NCI-H1436 treated with DMSO at 0.1 percent for 48 hours (cell line): ENCODE measurements at places on chromosomes 12 and 14.

DNA sequence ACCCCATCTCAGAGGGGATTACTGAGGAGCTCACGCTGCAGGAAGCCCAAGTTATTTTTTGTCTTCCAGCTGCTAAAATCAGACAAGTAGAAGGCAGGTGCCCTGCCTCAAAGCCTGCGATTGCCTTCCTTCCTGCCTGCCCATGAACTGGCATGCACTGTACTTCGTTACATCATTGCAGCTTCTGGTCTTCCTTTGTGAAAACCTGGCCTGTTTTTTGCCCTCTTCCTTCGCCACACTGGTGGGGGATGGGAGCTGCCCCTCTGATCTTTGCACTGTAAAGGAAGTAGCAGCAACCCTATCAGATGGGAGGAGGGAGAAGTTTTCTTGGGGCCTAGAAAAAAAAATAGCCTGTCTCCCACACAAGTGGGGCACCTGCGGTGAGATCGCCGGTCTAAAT is 1098.7 kb downstream of the BCL11B start:
- no peak for DNase-seq

DNA sequence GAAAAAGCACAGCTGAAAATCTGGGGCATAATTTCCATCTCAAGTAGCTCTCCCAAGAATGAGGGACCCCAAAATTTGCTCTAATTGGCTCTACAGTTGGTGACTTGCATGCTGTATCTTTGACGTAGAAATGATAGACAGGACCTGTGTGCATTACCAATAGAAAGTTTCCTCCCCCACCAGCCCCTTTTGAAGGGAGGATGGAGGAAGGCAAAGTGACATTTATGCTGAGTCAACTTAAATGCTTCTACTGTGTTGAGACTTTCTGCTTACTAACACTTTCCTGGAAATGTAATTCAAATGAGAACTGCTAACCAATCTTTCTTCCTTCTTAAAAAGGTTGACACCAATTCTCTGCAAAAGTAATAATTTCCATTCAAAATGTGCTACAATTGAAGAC is 31.9 kb downstream of the TSPAN8 start:
- DNase-seq: no peak

- DNase-seq: peak; percentile 13
Measured at GRCh38 chr14:60862283-60862682, 118.6 kb downstream of the TRMT5 start.

DNA sequence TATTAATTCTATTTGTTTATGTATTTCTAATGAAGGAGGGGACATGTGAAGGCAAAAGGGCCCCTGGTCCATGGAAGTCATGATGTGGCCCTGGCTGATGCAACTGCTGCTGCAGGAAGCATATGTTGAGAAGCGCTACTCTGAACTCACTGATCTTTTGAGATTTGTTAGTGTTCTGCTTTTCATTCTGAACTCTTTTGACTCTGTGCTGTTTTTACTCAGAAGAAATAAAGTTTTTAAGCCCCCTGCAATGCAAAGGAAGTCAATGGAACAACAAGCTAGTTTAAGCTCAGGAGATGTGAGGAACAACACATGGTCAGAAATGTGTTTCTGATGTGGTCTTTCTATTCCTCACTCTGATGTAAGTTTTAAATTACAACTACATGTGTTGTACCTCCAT is 88.9 kb upstream of the BTG1 start:
- DNase-seq: no peak

DNA sequence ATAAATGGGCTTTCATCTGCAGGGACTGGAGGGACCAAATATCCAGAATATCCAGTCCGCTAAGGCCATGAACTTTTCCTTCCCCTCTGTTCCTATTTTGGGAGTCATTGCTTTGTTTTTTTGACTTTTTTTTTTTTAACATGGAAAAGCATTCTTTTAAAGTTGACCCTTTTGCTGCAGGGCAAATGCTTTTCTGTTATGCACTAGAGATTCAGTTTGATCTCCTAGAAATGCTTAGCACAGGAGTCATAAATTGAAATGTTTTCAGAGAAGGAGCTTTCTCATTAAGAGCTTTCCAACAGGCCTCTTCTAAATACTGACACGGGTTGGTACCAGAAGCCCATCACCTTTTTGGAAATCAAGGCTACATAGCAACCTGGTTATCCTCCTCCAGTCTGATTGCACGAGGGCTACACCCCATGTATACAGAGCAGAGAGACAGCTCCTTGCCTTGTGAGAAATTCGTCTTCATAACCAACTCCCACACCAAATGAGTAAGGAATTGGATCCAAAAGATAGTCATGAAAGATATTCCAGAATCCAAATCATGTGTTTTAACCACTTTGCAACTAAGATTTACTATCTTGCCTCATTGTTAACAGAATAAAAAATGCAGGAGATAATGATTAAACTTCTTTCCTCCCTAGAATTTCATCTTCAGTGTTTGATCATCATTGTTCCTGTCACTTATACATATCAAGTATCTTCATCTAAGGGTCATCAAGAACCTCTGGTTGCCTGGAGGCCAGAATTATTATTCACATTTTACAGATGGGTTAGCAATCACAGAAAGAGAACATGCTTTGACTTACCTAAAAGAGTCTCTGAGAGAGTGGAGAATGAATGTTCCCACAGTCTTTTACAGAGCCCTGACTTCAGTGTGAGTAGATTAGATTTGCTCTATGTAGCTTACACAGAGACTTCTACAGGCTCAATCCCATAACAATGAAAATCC is 389.4 kb downstream of the ZFP36L1 start:
- DNase-seq: no peak

DNA sequence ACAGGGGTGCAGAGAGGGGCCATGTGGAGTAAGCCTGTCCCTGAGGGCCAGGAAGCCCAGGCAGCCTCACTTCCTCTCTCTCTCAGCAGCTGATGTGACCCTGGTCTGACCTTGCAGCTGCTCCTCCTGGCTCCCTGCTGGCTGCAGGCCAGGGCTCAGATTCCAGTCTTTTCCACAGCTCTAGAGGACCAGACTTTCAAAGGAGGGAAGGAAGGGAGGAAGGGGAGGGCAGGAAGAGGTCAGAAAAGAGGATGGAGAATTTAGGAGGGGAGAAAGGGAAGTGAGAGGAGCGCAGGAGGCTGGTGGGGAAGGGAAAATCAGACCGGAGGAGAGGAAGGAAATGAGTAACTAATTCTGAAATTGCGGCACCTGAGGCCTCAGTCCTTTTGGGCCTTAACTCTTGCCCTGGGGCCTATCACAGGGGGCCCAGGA is 40.9 kb upstream of the VASH1 start:
- no peak for DNase-seq

DNA sequence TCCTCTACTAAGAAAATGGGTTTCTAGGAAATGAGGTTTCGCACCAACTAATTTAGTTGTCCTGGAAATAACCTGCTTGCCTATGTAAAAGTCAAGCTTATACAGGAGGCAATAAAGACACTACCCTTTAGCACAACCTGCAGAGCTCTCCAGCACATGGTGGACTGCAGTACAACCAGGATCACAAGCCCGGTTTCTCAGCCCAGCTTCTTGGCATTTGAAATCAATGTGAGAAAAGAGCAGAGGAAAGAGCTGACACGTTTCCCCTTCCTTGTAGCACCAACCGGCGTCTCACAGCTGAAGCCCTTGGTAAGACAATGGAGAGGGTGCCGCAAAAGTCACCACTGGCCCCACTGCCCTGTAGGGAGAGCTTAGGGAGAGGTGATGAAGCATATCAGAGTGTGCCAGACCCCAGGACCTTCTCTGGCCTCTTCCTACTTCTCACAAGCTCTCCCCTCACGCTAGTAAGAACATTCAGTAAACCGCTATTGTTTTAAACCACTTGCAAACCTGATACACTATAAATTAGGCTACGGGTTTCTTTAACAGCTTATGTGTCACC is 8.6 kb downstream of the SPTLC2 start:
- DNase-seq: no peak

- no peak for DNase-seq
Measured at GRCh38 chr12:112182499-112182898, 57.1 kb downstream of the TRAFD1 start.

DNA sequence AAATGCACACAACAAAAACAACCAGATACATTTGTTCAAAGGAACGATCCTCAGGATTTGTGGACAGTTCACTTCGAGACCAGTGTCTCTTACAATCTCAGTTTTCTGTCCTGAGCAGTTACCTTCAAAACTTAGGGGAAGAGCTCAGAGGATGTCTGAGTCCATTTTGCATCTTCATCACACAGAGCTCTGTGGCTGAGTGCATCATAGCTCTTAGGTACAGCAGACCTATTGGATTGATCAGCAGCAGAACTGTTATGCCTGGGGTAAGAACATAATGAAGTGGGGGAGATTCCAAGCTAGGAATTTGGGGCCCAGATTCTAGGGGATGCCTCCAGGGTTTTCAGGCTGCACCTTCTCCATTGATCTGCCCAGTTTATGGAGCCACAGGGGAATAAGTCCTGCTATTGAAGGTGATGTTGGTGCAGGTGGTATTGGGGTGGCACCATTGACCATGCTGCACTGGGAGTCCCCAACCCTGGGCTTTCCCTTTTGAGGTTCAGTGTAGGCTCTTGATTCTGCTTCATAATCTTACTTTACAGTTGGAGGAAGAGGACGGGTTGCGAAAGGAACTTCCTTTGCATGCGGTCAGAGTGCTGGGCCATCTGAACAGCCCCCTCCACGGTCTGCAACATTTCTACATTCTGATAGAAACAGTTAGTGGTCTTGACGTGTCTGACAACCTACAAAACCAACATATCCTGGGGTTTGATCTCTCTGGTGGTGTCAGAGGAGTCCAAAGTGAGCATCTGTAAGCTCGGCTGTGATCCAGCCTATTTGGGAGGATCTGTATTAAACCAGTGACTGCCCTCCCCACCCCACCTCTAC is 112.8 kb downstream of the CHST11 start:
- no peak for DNase-seq

DNA sequence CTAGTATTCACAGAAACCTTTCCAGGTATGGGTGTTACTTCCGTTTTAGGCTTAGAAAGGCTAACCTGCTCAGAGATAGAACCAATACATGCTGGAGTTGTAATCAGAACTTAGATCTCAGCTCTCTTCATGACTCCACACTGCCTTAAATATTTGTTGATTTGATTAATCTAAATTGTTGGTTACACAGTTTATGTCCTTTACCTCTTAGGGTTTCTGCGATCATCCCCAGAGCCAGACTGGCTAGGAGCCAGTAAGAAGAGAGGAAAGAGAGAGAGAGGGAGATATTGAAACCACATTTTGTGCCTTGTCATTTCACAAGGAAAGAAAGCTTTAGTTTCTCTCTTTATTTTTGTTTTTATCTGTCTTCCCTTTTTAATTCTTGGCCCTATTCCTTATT is 16.8 kb upstream of the MGP start:
- no peak for DNase-seq

DNA sequence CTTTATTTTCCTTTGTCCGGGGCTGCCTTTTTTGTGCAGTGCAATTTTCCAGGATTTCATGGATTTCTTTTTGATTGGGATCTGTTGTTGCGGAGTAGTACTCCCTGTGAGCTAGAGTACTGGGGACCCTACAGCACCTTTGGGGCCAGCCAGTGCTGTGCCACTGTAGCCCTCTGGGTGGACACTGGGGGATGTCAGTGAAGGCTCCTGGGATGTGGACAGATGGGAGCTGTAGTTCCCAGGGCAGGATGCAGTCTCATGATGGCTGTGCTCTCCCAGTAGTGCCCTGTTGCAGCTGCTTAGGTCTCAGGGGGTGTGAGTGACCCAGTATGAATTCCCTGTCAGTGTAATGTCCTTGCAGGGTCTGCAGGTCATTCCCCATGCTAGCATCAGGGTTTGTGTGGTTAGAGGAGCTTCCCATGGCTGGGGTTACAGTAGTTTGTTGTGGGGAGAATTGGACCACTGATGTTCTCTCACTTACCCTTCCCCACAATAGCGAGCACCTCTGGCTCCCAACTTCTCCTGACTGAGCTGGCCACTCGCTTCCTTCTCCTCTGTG is 72.2 kb downstream of the BRMS1L start:
- DNase-seq: no peak

- no peak for DNase-seq
Measured at GRCh38 chr14:55691659-55692058, 111.7 kb downstream of the KTN1 start.

- no peak for DNase-seq
Measured at GRCh38 chr12:24081606-24082005, 132.1 kb upstream of the SOX5 start.

GRCh38 chr14:78519863-78520262 is 349.7 kb downstream of the NRXN3 start:
- DNase-seq: no peak

- DNase-seq: no peak
Measured at GRCh38 chr14:53963320-53964227, 6.9 kb upstream of the BMP4 start.

DNA sequence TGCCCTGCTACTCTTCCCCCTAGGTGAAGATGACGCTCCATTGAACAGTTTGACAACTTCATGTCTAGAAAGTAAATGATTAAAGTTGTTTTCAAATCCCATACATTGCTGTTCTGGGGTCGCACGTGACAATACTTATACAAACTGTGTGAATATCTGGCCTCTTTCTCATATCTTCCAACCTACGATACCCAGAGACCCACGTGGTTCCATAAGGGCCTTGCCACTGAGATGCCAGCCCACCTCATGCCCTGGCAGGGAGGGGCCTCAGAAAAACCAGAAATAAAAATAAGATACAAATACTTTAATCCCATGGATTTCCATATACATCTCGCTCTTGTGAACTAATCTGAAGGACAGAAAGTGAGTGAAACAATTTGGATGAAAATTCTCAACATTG is 4.5 kb downstream of the GZMB start:
- no peak for DNase-seq

DNA sequence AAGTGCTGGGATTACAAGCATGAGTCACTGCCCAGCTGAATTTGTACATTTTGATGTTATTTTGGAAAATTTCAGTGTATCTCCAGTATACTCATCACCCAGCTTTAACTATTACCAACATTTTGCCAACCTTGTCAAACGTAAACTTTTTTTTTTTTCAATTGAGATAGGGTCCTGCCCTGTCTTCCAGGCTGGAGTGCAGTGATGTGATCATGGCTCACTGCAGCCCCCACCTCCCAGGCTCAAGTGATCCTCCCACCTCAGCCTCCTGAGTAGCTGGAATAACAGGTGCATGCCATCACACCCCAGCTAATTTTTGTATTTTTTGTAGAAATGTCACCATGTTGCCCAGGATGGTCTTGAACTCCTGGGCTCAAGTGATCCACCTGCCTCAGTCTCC is 29.2 kb downstream of the MDM2 start:
- no peak for DNase-seq

GRCh38 chr12:122040579-122041386 is 19.1 kb downstream of the BCL7A start:
- DNase-seq: no peak

DNA sequence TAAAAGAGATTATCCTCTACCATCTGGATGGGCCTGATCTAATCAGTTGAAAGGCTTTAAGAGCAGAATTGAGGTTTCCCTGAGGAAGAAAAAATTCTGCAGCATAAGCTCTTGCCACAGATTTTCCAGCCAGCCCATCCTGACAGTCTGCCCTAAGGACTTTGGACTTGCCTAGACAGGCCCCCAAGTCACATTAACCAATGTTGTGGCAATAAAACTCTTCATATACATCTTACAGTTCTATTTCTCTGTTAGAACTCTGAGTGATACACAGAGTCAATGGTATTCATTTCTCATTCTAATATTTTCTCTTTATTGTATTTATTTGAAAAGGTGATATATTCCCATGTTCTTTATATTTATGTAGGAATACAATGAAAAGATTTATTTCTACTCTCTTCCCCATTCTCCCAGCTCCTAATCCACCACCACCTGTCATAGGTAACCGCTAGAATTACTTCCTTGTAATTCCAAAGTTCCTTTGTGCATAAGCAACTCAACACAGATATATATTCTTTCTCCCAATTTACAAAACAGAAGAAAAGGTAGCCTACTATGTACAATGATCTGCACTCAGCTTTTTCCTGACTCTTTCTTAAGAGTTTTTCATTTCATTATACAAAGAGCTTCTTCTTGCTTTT is 182.1 kb downstream of the CAPZA3 start:
- no peak for DNase-seq

- no peak for DNase-seq
Measured at GRCh38 chr12:120394483-120395367, 25.8 kb upstream of the MSI1 start.
